ENCODE measurements at places on chromosomes 7 and 10.
A peak's percentile ranks its signal among the peaks of the same experiment; 100 is the strongest.

- DNase-seq: no peak
These were observed 857.2 kb upstream of the PHF14 start for GRCh38 chr7:10116511-10116910.

DNA sequence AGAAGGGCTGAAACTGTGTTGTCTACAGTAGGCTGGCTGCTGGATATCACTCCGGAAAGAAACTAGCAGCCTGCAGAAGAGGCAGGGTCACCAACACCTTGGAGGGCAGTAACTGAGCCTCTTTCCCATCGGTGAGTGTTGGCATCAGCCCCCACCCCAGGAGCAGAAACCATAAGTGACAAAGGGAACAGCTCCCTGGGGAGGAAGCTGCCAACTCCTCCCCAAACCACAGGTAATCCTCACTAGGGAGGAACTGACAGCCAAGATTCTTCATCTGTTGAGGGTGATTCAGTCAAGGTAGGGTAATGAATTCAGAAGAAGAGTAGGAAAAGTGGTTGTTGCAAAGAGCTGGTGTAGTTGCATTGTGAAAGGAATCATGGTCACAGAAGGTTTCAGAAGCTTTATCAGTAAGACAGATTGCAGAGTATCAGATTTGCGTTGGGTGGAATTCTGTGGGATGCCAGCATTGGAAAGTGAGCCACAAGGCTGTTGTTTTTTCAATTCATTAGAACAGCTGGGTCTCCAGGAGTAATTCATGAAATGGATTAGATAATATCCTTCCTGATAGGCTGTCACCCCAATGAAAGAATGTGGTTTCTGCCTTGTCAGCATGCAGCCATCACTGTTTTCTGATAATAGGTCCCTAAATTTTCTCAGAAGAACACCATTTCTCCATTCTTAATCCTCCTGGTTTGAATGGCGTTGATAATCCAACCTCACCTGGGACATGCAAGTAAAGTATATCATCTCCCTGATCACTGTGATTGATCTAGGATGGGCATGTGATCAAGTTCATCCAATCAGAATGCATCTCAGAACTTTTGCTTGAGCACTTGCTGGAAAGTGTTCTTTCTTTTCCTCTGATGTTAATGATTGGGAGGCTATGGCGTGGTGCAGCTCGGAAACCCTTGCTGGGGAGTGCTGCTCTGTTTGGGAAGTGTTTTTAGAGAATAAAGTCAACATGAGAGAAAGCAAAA is 75.0 kb upstream of the CTBP2 start:
- peak; percentile 33 for DNase-seq

DNA sequence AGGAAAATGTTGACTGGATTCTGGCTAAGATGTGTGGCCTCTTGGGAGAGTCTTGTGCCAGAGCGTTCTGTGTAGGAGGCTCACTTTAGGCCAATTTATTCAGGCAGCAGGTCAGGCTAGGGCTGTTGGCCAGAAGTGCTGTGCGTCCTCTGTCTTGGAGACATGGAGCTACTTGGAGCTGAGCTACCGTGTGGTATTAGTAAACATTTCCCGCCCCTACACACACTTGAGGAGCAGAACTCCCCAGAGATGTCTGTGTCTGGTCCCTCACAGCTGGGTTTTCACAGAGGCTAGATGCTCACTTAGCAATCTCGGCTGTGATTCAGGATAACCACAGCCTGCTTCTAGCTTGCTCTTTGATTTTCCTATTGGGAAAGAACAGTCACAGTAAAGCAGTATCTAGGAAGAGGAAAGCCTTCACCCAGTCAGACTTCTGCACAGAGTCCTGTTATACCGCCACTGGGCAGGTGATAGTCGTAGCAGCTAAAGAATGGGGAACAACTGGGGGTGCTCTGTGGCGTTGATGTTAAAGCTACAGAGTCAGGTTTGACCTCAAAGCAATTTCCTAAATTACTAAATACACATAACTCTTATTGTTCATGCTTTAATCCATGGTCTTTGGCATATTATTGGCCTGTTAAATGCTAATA is 86.7 kb downstream of the MDFIC start:
- DNase-seq: peak; percentile 23

DNA sequence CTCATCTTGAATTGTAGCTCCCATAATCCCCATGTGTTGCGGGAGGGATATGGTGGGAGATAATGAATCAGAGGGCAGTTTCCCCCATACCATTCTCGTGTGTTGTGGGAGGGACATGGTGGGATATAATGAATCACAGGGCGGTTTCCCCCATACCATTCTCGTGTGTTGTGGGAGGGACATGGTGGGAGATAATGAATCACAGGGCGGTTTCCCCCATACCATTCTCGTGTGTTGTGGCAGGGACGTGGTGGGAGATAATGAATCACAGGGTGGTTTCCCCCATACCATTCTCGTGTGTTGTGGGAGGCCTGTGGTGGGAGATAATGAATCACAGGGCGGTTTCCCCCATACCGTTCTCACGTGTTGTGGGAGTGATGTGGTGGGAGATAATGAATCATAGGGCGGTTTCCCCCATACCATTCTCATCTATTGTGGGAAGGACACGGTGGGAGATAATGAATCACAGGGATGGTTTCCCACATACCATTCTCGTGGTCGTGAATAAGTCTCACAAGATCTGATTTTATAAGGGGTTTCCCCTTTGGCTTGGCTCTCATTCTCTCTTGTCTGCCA is 271.0 kb downstream of the MAD1L1 start:
- DNase-seq: peak; percentile 66

GRCh38 chr10:106661767-106662140 is 502.8 kb downstream of the SORCS1 start:
- no peak for DNase-seq

- DNase-seq: no peak
These were observed 60.2 kb downstream of the ZNF467 start for GRCh38 chr7:149713061-149713730.

- no peak for DNase-seq
These were observed 8.9 kb downstream of the TUBGCP2 start for GRCh38 chr10:133299738-133300137.

DNA sequence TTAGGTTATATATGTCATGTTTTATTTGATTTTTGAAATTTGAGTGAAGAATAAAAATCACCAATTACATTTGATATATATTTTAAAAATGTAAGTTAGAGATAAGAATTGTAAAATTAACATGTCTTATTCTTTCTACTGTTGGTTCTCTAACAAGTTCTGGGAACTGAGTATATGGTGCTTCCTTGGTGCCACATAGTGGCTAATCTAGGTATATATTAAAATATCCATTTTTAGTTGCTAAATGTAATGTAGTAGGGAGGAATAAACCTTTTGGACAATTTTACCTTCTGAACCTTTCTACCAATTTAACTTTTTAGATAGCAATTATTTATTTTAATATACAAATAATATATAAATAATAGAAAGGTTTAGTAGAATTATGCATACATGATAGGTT is 17.5 kb downstream of the CFAP69 start:
- peak; percentile 39 for DNase-seq

Data from MV-4-11 (cell line).